IPS-NIHi11 (cell line): ENCODE measurements at places on chromosomes 7 and 10.
A peak's percentile ranks its signal among the peaks of the same experiment; 100 is the strongest.

- no peak for DNase-seq
Observed at GRCh38 chr10:48659790-48660189, 24.9 kb upstream of the WDFY4 start.

DNA sequence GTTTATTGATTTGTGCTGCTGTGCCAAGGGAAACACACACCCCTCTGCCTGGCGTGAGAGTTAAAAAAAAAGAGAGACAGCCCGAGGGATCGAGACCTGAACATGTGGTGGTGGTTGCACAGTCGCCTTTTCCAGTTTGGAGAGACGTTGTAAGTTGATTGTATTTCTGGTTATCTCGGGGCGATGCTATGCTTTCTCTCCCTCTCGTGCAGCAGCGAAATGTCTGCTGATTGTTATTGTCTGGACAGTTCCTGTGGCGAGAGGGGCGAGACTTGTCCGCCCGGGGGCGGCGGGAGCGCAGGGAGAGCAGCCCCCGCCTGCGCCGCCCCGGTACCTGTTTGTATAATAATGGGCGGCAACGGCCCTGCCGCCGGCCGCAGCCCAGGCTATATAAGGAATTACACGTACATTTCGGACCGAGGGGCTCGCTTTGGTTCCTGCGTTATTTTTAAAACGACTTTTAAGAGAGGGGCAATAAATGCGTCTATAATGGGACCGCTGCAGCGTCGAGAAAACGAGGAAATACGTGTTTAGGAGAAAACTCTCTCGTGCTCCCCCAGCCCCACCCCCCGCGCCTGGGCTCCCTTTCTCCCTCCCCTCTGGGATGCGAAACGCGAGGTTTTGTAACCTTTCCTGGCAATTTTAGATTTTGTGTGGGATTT is 1.7 kb downstream of the ZEB1 start:
- peak; percentile 42 for DNase-seq

DNA sequence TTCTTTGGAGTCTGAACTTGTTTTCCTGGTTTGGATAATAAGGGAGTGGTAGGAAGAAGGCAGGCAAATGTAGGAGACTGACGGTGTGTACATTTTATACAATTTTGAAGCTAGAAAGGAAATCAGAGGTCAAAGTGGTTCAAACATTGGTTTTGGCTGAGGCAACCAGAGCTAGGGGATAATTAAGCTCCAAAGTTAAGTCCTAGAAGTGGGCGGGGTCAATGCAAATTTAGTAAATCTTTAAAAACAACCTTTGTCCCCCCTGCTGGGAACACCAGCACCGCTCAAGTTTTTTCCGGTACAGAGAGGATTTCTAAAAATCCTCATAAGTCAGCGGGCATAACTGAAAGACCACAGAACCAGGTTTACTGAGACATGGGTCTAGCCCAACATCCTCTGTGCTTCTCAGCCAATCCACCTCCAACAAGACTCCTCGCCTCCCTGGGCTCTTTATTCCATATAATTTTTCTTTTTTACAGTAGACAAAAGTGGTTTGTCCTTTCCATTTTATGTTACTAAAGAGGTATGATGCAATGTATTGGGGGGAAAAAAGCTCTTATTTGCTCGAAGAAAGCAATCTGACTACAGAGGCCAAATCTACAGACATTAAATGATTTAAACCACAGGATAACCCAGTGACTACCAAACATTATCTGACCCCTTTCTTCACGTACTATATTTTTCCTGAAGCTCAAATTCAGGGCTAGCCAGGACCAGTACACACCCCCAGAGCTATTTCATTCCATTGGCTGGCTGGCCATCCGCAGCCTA is 1.6 kb downstream of the GLUD1 start:
- DNase-seq = peak; percentile 33

GRCh38 chr10:47243791-47244190 is 56.2 kb upstream of the GDF10 start:
- no peak for DNase-seq

DNA sequence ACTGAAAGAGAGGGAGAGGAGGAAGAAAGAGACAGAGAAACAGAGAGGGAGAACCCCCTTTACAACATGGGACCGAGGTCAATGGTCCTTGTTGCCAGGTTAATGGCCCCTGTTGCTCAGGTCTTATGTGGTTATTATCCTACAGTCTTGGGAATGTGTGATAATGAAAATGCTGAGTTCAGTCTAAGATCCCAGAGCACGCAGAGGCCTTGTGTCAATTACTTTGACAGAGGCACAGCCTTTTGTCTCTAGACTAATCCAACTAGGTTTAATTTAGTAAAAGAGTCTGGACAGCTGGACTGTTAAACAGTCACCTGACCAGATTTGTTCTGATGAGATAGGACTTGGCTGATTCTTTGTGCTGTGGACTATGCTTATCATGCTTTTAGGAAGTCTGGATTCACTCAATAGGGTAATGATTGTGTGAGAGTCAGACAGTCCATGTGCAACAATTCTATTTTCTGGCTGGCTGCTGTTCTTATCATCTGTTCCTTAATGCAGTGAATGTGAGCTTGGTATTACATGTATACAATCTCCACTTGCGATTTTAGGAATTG is 157.4 kb upstream of the MAGI2 start:
- no peak for DNase-seq

- DNase-seq = no peak
Observed at GRCh38 chr10:119555178-119555784, 12.8 kb upstream of the RGS10 start.

DNA sequence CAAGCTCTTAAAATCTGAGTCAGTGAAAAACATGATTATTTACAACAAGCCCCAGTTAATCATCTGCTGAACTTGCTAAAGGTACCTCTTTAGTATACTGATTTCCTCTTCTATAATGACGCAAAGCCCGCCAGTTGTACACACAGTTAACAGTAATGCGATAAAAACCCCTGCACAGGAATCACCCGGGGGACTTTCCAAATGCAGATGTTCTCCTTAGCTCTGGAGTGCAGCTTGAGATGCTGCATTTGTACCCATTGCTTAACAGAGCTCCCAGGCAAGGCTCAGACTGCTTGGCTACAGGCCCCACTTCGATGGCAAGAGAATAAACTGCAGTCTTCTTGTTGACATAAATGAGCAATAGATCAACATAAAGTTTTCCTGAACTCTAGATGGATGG is 279.6 kb upstream of the HGF start:
- DNase-seq = no peak

DNA sequence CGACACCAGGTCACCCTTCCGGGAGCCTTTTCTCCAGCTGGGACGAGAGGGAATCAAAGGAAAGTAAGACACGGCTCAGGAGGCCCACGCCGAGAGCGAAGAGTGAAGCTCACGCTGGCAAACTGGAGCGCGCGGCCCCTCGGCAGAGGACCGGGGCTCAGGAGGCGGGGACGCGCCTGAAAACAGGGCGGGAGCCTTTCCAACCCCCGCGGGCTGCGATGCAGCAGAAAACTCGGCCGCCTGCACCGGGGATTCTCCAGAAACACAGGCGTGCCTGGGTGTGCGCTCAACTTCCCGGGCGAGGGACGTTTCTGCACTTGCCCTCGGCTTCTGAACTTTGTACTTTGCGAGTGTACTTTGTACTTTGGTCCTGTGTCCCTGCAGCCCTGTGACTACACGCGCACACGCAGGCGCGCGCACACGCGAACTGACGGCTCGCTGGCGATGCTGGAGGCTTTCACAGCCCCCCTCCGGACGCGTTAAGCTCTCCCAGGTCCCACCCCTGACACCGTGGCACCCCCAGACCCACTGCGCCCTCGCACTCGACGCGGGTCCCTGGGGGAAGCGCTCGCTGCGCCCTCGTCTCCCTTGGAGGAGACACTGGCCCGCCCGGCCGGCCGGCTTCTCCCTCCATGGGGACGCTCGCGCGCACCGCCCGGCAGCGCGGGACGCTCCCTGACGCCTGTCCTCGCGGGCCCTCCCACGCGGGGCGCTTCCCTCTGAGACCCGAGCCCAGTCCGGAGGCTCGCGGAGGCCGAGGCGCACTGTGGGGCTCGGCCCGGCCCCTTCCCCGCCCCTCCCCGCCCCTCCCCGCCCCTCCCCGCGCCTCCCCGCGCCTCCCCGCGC is 588 bp upstream of the PAOX start:
- peak; percentile 65 for DNase-seq

GRCh38 chr7:32415519-32415918 is 74.7 kb downstream of the LSM5 start:
- no peak for DNase-seq

DNA sequence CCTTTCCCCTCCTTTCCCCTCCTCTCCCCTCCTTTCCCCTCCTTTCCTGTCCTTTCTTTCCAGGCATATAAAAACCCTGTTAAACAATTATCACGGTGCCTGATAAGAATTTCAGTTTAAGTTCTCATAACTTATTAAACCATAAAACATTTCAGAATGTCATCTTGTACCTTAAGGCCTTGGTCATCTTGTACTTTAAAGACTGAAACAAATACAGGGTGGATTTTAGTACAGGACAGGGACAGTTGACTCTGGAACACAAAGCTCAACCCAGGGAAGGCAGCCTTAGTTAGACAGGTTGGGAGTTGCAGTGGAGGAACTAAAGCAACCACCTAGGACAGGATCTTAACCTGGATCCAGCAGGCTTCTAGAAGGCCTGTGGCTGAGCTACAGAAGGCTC is 1.2 kb downstream of the AGR3 start:
- no peak for DNase-seq

DNA sequence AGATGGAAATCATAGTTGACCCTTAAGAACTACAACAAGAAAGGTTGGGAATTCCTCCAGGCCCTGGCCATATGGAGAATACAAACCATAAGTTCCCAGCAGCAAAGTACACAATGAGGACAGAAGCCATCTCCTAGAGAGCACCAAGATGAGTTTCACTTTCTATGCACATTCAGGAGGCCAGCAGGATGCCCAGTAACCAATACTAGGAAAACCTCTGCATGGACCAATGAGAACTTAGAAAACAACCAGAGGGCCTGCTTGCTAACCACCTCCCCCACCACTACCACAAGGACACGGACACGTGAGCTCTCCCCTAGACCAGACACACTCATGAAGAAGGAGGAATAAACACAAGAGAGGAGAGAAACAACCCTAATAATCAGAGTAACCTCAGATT is 56.3 kb downstream of the IFIT5 start:
- DNase-seq = no peak

DNA sequence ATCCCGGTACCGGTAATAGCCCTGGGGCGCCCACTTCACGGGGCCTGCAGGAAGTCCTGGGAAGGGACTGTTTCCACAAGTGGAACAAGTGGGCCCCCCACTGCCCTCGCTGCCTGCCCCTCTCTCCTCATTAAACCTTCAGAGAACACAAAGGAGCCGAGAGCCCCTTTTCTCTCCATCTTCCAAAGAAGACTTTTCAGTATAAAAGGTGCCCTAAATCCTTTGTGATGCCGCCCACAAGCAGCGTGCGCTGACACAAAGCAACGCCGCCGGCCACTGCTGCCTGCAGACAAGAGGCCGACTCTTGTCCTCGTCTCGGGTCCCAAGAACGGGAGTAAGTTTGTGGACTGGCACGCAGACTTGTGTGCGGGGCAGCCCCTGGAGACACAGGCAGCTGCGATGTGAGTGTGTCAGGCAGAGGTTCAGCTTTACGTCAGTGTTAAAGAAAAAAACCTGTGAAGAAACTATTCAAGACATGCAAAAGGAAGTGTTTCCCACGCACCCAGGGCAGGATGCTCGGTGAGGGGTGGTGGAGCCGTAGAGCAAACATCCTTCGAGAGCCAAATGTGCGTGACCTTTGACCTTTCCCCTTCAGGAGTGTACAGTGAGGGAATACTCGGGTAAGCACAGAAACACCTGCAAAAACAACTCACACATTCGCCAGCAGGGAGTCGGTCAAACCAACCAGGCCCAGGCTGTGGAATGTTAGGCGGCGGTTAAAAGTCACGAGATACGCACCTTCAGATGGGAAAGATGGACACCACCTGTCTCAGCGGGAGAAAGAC is 118.2 kb downstream of the VIPR2 start:
- DNase-seq = no peak

DNA sequence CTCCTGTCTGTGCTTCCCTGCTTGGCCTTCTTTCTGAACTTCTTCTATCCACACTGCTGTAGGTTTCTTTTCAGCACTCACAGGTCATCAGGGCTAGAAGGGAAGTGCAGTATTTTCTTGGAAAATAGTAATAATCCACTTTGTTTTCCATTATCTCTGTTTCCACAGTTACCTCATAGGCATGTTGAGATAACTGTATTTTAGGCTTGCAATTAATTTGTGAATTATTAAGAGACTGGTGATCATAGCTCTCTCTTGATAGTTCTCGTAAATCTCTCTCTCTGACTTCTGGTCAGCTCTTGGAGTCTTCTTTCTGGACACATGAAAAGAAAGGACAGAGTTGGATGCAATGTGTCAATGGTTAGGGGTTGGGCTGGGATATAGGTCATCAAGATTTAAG is 243.6 kb upstream of the IGFBP3 start:
- DNase-seq = no peak

DNA sequence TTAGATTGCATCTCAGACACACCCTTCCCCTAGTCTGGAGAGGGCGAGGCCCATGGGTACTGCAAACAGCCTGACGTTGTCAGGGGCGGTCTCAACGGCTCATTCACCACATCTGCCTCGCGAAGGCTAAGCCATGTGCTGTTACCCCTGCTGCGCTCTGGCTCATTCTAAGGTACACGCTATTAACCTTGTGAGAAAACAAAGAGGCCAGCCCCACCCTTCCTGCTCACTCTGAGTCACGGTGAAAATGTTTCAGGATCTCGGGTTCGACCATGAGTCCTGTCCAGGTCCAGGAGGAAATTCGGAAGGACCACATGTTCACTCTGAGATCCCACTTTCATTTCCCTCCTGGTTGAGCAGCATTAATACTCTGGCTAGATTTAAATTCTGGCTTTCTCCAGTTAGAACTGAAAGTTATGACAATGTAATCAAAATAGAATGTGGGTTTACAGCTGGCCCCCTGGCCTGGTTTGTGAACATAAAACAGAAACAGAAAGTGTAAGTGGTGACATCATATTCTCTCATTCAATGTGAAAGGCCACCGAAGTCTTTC is 55.2 kb downstream of the EGFR start:
- peak; percentile 62 for DNase-seq

DNA sequence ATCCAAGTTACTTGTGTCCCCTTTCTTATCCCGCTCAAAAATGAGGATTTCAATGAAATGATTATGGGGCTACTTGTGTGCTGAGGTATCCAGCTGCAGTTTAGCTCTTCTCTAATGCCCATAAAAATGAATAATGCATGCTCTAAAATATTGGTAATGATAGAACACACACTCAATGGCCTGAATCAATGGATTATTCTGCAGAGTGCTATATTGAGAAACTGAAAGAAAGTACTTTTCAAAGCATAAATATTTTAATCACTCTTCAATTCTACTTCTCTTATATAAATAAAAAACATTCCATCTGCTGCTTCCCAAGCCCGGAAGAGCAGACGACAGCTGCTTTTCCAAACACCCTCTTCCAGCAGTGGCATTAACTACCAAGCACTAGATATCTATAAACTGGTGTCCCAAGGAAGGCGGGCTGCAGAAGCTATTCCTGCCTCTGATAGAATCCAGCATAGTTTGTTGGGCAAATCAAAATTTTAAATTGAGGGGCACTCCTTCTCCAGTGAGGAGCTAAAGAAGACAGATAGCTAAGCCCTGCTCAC is 284.9 kb upstream of the AOAH start:
- no peak for DNase-seq
